ENCODE measurements at places on chromosomes 6 and 20.

DNA sequence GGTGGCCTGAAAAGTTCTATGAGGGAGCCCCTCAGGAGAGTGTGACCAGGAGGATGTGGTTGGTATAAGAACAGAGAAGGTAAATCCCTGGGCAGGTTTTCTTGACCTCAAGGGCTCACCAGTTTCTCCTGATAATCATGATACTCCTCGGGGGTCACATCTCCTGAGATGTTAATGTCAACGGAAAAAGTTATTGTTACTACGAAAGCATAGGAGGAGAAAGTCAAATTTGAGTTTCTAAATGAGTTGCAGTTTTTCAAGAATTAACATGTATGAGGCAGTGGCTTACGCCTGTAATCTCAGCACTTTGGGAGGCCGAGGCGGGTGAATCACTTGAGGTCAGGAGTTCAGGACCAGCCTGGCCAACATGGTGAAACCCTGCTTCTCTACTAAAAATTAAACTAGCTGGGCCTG lies 23.4 kb downstream of the MGME1 start:
- DNase-seq = no peak

GRCh38 chr20:40414843-40415615 lies 274.0 kb downstream of the MAFB start:
- DNase-seq = no peak

GRCh38 chr6:142544199-142544838 lies 242.5 kb downstream of the ADGRG6 start:
- DNase-seq = no peak

- DNase-seq = peak; percentile 31
Measured at GRCh38 chr6:79076782-79077641, 1.0 kb downstream of the PHIP start.

DNA sequence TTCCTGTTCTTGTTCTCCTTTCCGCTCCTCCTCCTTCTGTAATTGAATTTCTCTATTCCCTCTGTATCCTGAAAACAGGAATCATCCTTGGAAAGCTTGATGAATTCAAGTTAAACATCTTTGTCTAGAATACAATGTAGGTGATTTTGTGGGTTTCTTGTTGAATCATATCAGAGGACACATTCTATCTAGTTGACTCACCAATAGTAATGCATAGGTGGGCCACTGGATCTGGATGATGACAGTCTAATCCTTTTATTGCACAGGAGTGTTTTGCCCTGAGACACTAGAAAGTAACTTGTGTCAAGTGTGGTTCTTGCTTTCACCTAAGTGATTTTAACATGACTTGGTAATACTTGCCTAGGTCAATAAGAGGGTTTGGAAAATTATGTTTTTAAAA lies 164.3 kb downstream of the RFPL4B start:
- DNase-seq = no peak

DNA sequence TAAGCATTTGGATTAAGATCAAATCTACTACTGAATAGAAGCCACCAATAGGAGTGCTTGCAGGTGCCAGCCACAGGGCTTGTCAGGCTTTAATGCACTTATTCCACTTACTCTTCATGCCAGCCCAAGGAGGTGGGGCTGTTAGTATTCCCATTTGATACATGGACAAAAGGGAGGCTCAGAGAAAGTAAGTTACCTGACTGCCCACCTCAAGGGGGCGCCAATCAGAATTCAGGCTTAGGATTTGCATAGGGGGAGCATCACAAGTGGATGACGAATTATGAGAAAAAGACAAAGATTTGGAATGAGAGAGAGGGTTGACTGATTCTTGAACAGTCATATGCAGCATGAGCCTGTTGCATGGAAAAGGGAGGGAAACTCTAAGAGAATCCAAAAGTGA lies 188.4 kb upstream of the TSHZ2 start:
- DNase-seq = no peak

DNA sequence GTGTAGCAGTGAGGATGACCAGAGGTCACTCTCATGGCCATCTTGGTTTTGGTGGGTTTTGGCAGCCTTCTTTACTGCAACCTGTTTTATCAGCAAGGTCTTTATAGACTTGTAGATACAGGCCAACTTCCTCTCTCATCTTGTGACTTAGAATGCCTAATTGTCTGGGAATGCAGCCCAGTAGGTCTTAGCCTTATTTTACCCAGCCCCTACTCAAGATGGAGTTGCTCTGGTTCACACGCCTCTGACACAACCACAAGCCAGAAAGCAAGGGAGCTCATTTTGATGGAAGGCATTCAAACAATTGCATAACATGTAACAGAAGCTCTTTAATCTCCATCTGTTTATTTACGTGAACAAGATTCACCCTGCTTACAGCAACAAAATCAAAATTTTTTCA lies 492.0 kb upstream of the SULF2 start:
- DNase-seq = no peak

All from SHP77 treated with DMSO at 0.1 percent for 48 hours (cell line).